ENCODE measurements at places on chromosomes 4 and X.

- no peak for DNase-seq
Measured at GRCh38 chr4:77201857-77202256, 44.9 kb downstream of the CCNG2 start.

DNA sequence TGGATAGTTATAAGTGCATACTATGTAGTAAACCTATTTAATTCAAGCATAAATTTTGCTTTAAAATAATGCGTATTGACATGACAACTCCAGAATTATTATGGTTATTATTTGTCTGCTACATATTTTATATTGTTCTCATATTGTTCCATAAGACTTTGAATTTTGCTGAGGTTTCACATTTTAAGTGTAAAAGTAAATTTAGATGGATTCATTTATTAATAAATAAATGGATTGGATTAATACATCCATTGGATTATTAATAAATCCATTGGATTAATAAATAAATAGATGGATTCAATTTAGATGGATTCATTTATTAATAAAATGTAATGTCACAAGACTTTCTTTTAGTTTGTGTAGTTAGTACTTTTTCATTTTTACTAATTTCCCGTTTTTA is 1768.0 kb upstream of the PCDH10 start:
- DNase-seq = no peak

DNA sequence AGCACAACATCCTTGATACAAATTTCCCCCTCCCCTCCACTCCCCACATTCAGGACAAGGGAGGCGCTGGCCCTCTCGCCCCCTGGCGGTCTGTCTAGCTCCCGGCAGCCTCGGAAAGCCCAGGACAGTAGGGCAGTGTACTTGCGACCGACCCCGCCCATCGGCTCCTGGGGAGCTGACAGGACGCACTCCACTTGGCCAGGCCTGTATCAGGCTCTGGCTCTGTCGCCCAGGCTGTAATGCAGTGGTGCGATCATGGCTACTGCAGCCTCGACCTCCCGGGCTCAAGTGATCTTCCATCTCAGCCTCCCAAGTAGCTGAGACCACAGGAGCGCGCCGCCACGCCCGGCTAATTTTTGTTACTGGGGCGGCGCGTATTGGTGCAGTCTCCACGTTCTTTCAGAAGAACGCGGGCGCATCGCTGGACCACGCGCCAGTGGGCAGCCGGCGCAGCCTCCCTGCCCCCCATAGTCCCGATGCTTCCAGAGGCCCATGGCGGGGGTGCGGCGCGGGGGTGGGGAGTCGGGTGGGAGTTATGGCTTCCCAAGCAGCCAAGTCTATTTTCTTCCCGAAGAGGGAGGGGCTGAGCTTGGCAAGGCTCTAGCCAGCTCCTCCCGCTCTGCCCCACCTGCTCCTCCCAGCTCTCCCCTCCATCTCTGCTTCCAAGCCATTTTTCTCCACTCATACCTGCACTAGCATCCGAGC is 7.8 kb upstream of the AKAP14 start:
- no peak for DNase-seq

- DNase-seq = peak; percentile 90
Measured at GRCh38 chrX:48891402-48892288, 5.9 kb downstream of the TIMM17B start.

DNA sequence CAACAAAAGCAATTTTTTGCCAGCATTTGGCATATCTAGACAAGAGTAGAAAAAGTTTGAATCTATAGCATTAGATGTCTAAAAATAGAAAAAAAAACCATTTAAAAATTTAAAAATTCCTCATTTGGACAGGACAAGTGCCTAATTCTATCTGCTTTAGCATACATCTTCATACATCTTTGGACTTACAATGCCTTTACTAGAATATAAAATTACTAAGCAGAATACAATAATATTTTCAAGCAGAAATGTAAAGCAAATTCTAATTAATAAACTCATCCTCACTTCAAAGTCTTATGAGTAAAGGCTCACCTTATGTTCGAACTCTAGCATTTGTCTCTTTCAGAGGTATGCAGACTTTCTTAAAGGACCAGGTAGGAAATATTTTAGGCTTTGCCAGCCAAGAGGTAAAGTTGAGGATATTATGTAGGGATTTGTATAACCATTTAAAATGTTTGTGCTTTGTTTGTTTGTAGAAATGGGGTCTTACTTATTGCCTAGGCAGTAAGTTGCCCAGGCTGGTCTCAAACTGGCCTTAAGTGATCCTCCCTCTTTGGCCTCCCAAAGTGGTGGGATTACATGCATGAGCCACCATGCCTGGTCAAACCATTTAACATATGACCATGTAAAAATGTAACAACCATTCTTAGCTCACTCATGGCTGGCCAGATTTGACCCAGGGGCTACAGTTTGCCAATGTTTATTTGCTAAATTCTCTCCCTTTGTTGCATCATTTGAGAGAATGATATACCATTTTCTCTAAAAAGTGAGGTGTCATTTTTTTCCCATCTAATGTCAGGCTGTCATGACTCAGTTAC is 29.1 kb downstream of the UGDH start:
- no peak for DNase-seq

DNA sequence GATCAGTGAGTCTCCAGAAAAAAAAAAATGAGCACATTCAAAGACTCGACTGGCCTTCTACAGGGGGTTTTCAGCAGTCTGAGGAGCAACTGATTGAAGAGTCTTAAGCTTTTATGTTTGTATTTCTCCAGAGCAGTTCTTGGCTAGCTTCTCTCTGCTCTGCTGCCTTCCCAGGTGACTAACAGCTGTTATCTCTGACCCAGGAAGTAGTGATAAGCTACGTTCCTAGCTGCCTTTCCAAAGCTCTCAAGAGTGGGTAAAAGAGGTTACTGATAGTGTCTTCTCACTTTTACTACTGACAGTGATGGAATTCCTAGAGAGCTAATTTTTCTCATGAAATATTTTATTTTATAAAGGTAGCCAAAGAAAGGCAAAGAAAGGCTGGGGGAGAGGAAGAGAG is 66.6 kb downstream of the ENOX2 start:
- DNase-seq = no peak

GRCh38 chr4:94237271-94237670 is 29.6 kb downstream of the SMARCAD1 start:
- no peak for DNase-seq

DNA sequence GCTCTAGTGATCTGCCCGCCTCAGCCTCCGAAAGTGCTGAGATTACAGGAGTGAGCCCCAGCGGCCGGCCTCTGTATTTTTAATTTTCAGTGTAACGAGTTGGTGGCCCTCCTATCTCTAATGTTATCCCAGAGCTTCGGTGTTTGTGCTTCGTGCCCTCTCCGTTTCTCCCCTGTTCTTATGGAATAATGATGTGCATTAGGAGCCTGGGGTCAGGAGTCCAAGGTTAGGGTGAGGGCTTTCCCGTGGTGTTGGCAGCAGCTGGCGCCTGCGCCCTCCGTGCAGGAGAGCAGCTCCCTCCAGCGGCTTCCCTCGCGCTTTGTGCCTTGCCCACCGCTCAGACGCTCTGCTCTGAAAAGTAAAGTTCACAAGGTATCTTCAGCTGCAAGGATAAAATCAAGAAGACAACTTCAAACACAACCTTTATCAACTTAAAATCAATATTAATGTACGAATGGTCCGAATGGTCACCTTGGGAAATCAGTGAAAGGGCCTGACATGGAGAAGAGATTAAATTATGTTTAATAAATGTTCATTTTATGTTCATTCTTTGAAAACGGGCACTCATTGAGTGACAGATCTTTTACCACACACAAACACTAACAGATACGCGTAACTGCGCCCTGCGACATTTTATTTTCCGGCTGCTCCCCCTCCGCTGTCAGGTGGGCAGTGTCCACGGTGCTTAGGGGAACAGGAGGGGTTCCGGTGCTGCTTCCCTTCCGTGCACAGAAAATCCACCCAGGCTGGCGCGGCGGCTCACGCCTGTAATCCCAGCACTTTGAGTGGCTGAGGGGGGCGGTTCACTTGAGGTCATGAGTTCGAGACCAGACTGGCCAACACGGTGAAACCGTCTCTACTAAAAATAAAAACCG is 62.4 kb downstream of the TRAPPC11 start:
- DNase-seq = peak; percentile 84

DNA sequence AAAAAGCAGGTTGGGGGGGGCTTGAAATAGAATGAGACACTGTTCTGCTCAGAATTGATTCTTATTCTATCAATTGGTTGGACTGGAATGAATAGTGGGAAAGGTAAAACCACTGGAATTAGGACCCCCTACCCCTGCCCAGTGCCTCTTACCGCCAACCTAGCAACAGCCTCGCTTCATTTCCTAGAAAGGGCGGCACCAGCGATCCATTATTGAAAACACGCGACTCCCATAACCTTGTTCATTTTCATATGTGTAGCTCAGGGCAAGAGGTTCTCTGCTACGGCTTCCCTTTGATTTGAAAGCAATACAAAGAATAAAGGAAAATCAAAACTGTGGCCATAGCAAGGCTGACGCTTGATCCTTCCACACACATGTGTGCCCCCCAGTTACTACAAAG is 33.7 kb downstream of the IDS start:
- DNase-seq = no peak

DNA sequence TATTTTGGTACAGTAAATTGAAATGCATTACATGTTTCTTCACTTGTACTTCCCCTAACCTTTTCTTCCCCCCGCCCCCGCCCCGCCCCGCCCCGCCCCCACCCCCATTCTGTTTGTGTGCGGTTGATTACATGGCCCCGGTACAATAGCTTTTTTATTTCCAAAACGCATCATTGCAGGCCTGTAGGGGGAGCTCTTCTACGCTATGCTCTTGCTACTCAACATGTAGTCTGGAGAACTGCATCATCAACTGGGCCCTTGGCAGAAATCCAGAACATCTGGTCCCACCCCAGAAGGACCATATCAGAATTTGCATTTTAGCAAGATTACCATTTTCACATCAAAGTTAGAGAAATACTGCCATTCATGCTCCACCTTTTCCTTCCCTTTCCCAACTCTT is 333.3 kb upstream of the DDX53 start:
- DNase-seq = no peak

DNA sequence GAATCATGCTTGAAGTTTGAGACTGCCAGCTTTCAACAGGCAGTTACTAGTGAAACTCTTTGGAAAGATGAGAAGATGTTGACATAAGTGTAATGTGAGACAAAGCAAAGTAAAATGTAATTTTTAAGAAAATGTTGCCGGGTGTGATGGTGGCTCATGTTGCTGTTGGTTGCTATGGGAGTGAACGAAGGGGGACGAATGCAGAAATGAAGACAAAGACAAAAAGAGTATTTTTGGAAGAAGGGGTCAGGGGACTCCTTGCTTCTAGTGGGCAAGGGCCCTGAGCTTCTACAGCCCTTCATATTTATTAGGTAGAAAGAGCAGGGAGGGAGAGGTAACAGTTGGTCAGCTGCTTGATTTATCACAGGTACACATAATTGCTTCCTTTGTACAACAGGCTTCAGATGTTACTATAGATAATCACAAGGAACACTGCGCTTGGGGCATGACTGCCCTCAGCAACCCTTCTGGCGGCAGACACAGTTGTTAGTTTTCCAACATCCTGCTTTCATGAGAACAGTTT is 11.9 kb upstream of the UGDH start:
- DNase-seq = no peak

- no peak for DNase-seq
Measured at GRCh38 chrX:78378476-78379115, 51.2 kb upstream of the CYSLTR1 start.

- peak; percentile 42 for DNase-seq
Measured at GRCh38 chrX:119410027-119410819, 11.1 kb downstream of the SLC25A43 start.

DNA sequence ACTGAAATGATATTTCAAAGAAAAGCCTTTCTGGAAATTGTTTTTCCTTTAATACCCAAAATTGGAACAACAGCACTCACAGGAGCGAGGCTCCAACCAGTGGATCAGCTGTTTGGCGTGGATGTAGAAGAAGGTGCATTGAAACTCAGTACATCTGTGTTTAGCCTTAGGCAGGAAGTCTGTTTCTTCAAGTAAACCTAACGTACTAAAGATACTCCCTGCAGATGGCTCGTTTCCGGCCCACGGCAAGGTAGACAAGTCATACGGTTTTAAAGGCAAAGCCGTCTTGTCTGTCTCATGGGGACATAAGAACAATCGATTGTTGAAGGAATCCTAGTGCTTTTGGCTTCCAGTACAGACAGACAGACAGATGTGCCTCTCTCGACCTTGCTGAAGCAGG is 50.0 kb upstream of the CLCN4 start:
- no peak for DNase-seq

GRCh38 chr4:167578906-167579305 is 344.6 kb upstream of the SPOCK3 start:
- DNase-seq = no peak

GRCh38 chr4:55258152-55258865 is 87.7 kb upstream of the SRD5A3 start:
- DNase-seq = no peak

DNA sequence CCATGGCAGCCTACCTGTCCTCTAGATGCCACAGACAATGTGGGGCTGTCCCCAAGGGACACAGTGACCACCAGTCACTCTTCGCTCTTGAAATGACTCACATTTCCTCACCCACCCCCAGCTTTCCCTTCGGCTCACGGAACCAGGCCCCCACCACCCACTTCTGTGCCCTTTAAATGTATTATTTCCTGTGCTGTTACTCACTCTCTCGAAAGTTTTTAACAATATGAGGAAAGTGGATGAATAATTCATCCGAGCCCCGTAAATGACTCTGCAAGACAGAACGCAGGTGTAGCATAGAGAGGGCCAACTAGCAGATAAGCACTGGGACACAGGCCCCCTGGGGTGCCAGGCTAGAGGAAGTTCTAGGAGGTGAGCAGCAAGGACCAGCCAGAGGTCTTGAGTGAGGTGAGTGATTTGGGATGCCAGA is 179.5 kb upstream of the TBL1X start:
- no peak for DNase-seq

GRCh38 chrX:4560192-4560591 is 846.7 kb upstream of the PRKX start:
- DNase-seq = no peak

- DNase-seq = no peak
Measured at GRCh38 chrX:76971393-76972376, 475.5 kb upstream of the FGF16 start.

GRCh38 chr4:145540235-145540634 is 58.6 kb downstream of the SMAD1 start:
- no peak for DNase-seq

GRCh38 chrX:118066867-118067515 is 49.6 kb downstream of the KLHL13 start:
- DNase-seq = no peak

GRCh38 chrX:49163555-49164419 is 1.2 kb downstream of the MAGIX start:
- DNase-seq = peak; percentile 92
